ENCODE measurements at places on chromosomes 7 and 10. TPM values are rescaled to one million over a fixed set of nuclear protein-coding genes. Genes with fewer than 3 reads are reported as not detected.

The MMRN2 gene
- total RNA-seq = not detected

The NOBOX gene
- total RNA-seq = not detected

The HECW1 gene
- total RNA-seq = not detected

The SLC13A1 gene
- 0.05 TPM for total RNA-seq

The MYL7 gene
- not detected for total RNA-seq

The ASIC3 gene
- 6.0 TPM for total RNA-seq

The MGAM2 gene
- total RNA-seq = not detected

The MYOZ1 gene
- not detected for total RNA-seq

The CNNM1 gene
- 0.14 TPM for total RNA-seq

The MSANTD7 gene
- total RNA-seq = 18.0 TPM

The RARRES2 gene
- total RNA-seq = not detected

The MEOX2 gene
- not detected for total RNA-seq

The RET gene
- total RNA-seq = 0.18 TPM

The LRMDA gene
- total RNA-seq = not detected

The SPDYE6 gene
- total RNA-seq = not detected

The GNGT1 gene
- total RNA-seq = not detected

The ACBD7 gene
- 3.0 TPM for total RNA-seq

The NEUROD6 gene
- total RNA-seq = not detected

Data from T-helper 2 cell treated with Interferon-gamma antibody and Interleukin-4, amounts not matched to agents 100 ng/mL and 5 ng/mL, for 36 hours (primary cell).